GM18507 (cell line): ENCODE measurements at places on chromosomes 11 and 22.

- DNase-seq: no peak
Observed at GRCh38 chr11:62463121-62463542, 44.3 kb downstream of the SCGB1A1 start.

GRCh38 chr11:115657586-115657985 lies 153.4 kb upstream of the CADM1 start:
- no peak for DNase-seq

DNA sequence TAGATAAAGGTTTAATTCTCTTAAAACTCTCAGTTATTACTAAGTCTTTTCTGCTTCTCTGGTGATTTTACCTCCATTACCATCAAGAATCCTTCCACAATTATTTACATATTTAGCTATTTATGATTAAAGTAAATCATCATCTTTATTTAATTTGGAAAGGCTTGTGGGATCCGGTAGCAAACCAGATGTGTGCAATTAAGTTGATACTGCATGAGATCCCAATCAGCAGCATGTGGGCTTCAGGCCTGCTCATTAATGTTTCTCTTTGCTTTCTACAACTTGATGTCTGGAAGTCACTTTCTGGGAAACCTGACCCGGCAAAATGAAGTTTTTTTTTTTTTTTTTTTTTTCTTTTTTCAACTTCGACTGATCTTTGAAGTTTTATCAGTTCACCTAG lies 558.4 kb upstream of the ANO5 start:
- no peak for DNase-seq

DNA sequence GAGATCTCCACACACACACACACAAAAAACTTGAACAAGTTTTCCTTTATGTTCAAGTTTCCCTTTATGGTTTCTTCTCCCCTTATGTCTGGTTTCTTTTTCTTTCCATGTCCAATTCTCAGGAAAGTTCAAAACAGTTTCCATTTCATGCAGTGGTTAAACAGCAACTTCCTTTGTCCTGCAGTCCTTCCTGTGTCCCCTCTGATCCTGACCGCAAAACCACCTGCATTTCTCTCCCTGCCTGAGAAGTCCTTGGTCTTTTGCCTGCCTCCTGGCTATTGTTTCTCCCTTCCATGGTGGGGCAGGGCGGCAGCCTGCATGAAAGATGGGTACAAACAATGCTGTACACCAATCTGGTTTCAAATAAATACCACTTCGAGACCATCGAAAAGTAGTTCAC lies 58.3 kb upstream of the SORL1 start:
- no peak for DNase-seq

DNA sequence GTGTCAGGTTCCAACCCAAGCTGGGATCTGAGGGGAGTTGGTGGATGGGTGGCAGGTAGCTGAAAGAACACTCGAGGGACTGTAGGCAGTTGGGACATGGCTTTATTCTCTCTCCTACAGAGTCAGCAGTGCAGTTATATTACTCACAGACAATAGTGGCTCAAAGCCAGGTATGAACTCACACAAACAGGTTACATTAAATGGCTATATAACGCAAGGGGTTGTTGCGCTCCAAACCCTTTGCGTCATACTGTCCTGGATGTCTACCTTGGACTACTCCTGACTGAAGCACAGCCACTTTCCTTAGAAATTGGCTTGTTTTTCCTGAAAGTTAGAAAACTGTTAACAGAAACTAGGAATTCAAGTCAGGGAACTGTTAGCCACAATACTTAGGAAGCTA lies 66.4 kb upstream of the OR4B1 start:
- no peak for DNase-seq
